ENCODE measurements at places on chromosomes 4 and X.

DNA sequence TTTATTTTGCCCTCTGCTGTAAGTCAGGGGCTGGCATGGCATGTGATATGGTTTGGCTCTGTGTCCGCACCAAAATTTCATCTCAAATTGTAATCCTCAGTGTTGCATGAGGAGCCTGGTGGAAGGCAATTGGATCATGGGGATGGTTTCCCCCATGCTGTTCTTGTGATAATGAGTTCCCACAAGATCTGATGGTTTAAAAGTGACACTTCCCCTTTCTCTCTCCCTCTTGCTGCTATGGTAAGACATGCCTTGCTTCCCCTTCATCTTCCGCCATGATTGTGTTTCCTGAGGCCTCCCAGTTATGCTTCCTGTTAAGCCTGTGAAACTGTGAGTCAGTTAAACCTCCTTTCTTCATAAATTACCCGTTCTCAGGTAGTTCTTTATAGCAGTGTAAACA lies 72.0 kb upstream of the MSX1 start:
- DNase-seq: no peak

- no peak for DNase-seq
Measured at GRCh38 chr4:5802565-5802964, 90.3 kb downstream of the CRMP1 start.

GRCh38 chrX:44432641-44433040 lies 89.2 kb upstream of the EFHC2 start:
- peak; percentile 38 for DNase-seq

DNA sequence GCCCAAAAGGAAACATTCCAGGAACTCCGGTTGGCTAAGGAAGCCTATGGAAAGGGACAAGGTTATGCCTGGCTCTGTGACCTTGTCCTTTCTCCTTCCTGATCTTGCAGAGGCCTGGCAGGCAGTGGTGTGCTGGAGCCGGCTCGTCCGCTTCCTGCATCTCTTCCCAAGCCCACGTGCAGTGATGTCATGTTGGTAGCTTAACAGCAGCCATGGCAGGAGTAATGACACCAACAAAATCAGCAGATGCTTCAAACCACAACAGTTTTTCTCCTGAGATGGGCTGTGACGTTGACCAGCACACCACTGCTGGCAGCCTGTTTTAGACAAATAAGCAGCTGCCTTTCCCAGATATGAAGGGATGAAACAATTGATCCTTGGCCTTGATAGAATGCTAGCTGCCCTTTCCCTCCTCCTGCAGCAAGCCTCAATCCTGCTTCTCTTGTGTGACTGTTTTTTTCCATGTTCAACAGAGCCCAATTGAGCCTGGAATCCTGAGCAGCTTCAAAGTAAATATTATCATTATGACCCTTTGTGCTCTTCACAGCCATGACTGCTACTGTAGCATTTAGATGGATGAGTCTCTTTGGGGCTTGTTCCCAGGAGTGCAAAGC lies 23.4 kb downstream of the SEPTIN6 start:
- DNase-seq: no peak

DNA sequence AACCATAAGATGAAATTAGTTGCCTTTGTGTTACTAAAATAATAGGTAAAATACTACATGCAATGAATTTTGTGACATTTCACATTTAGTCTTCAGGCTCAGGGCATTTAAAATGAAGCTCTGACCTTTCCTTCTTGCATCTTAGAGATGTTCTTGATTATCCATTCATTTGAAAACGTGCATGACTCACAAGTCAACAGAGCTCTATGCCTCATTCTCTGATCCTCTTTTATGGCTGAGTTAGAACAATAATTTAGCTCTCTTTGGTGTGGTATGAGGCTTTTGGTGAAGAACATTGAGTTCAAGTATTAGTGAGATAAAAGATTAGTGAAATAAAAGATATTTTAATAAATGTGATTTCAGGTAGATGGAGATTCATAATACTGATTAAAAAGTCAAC lies 66.5 kb downstream of the TIGD2 start:
- no peak for DNase-seq

DNA sequence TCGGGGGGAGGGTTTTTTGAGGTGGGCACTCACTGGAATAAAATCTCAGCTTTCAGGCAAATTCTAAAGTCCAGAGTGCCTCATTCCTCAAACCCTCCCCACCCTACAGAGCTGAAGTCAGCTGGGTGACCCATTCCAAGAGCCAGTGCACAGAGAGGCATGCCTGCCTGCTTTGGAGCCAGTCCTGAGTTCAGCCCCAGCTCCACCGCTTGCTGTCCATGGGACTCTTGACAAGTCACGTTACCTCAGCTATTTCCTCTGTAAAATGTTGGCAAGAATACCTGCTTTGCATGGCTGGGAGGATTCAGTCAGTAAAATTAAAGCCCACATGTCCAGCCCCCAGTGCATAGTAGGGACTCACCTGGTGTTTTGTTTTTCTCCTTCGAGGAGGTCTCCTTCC lies 125.9 kb upstream of the PJA1 start:
- DNase-seq: no peak
